ENCODE measurements at places on chromosomes 1 and 21.

GRCh38 chr1:60129911-60130310 lies 56.3 kb upstream of the C1orf87 start:
- DNase-seq, result no peak

- DNase-seq, result no peak
These were observed 80.6 kb upstream of the SLFNL1 start for GRCh38 chr1:41101950-41102607.

DNA sequence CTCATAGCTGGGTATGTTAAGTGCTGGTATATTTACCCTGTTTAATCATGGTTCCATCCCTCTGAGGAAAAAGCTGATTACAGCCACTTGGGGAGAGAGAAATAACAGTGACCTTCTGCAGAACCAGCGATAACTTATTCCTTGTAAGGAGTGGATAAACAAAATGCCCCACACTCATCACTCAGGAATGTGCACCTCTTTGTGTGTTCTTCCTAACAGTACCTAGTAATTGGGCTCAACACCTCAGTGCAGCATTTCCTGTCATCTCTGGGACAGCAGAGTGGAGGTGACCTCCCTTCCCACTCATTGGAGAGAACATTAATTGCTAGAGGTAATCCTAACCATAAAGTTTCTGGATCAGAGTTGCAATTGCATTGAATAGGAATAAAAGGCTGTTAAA lies 112.5 kb upstream of the F3 start:
- DNase-seq, result no peak

DNA sequence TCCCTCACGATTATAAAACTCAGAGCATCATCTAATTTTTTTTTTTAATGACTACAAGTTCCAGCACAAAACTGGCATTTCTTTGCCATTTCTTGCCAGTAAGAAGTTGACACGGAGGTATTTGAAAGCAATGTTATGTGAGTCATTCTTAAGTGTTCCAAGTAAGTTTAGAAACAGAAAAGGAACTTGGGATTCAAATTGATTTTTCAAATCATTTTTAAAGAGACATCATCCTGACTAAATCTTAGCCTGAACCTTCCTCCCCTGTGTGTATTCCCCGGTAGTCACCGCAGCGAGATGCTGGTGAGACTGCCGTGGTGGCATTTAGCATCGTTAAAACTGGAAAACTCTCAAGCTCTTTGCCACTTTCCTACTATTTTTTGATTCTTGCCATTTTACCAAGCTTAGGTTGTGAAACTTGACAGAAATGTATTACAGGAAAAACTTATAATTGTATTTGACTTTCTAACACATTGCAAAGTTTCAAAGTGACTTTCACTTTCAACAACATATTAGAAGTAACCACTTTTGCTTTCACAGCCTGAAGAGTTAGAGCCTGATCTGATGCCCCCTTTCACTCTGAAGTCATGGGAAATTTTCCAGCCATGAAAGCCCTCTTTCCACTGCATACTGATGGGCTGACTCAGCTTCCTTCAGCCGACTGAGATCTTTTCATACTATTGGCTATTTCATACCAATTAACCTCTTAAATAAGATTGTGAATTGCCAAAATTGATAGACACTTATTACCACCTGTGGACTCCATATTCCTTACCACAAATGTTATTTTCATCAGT lies 61.4 kb downstream of the OLFML2B start:
- DNase-seq, result no peak

DNA sequence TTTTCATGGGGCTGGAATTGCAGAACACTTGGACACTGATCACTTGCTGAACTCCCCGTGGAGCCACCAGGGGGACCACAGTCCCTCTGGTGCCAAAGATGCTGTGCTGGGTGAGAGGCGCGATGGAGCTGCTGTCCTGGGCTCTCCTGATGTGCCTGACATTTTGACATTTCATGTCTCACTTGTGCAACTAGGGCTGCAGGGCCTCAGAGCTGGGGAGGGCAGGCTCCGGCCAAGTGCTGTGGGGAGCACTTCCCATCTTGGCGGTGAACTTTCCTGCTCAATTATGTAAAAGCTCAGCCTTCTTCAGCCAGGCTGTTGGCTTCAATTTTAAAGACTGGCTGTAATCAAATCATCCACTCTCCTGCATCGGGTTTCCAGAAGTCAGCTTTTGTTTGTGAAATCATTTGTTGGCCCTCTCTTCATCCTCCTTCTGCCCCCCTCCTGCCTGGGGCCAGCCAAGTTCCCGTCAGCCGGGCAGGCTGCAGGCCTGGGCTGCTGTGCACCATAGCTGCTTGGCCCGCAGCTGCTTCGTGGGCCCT lies 36.8 kb downstream of the KCNAB2 start:
- DNase-seq, result no peak

DNA sequence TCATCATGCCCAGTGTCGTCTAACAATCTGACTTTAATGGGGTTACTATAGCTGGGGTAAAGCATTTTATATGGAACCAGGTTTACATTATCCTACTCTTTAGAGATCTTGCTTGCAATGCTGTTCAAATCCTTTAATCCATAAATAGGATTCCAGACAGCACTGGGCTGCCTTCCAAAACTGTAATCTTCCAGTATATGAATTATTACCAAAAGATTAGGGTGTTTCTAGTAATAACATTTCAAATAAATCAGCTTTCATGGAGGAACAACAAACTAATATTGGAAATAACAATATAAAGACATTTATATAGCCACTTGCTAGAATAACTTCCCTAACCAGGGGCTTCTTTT lies 88.6 kb upstream of the PLXNA2 start:
- DNase-seq, result no peak

GRCh38 chr1:218361298-218362065 lies 16.3 kb downstream of the TGFB2 start:
- no peak for DNase-seq

DNA sequence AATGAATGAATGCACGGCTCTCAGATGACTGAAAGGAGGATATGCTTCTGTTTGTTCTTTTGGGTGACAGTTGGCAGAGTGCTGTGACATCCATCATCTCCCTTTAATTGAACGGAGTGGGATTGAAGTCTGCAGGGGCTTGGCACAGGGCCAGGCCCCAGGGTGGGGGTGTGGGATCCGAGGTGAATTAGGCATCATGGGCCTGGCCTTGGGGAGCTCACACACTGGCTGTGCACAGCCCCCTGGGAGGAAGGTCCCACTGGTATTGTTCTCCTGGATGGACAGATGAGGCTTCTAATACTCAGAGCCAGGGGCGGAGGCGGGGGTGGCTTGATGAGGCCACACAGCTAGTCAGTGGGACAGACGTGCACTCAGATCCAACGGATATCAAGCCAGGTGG lies 19.3 kb downstream of the EPHB2 start:
- no peak for DNase-seq

GRCh38 chr1:233446935-233447334 lies 119.4 kb downstream of the MAP3K21 start:
- DNase-seq, result no peak

- DNase-seq, result no peak
These were observed 13.7 kb downstream of the PPP1R12B start for GRCh38 chr1:202362212-202362611.

- DNase-seq, result no peak
These were observed 1067.9 kb downstream of the BRINP3 start for GRCh38 chr1:189409774-189410173.

DNA sequence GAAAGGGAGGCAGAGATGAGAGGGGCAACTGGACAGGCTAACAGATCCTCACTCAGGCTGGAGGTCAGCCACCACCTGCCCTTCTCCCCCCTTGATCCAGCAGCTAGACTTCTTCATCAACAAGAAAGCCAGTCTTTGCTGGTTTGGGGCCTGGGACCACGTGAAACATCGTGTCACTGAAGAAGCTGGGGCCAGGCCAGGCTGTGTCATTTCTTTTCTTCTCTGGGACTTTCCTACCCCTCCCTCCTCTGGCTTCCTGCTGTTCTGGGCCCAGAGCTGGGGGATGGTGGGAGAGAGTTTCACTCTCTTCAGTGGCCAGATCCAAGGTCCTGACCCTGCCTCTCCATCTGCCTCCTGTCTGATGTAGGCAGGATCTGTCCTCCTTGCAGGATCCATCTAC lies 18.1 kb upstream of the SLC26A9 start:
- no peak for DNase-seq

DNA sequence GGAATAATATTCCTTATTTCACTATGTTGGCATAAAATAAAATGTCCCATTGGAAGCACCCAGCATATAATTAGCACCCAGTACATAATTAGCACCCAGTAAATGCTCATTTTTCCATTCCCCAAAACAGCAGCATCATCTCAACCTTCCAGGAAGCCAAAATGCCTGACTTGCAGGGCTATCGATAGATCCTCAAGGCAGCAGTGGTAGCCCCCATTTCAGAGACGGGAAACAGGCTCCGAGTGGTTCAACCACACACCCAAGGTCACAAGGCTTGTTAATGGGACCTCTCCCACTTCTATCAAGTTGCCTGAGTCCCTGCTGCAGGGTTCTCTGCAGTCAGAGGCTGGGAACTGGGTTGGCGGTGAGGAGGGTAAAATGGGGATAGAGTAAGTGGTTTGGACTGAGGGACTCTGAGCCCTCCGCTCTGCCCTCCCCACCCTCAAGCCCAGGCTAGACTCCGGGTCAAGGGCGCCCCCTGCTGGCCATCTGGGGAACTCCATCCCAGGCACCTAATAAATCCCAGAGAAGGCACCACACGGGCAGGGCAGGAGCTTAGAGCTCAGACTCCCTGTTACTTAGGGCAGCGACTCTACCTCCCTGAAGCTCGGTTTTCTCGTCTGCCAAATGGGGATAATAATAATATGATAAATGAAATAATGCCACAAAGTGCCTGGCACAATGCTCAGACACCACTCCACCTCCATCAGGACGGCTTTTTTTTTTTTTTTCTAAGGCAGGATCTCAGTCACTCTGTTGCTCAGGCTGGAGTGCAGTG lies 21.9 kb upstream of the LAPTM5 start:
- peak; percentile 84 for DNase-seq

DNA sequence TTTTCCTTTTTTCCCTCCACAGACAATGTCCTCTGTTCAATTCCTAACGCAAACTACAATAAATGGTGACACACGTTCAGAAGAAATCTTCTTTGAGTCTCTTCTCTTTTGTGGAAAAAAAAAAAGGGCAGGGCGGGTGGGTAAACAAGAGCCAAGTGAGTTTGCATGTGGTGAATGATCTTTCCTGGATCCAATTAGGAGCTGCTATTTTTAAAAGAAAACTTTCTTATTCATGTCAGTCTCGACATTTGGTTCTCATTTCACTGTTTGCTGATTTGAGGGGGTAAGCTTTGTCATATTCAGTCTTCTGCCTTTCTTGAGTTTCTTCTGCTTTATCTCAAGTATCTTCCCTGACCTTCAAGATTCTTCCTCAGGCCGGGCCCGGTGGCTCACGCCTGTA lies 29.2 kb upstream of the KIF1B start:
- DNase-seq, result no peak

DNA sequence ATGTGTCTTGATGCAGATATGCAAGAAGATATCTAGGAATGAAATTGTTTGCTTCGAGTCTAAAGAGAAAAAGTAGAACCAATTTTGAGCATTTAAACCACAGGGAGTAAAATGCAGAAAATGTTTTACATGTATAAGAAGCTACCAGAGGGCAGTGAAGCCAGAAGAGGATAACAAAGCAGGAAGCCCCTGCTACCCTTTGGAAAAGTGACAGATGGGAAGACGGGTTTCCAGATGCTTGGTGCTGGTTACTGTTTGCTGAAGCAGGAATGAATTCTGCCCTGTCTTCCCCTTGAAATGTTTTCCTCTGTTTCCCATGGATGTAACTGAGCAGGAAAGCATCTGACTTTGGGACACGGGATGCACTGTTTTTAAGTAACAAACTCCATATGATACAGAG lies 822.2 kb downstream of the MRPL39 start:
- DNase-seq, result no peak

DNA sequence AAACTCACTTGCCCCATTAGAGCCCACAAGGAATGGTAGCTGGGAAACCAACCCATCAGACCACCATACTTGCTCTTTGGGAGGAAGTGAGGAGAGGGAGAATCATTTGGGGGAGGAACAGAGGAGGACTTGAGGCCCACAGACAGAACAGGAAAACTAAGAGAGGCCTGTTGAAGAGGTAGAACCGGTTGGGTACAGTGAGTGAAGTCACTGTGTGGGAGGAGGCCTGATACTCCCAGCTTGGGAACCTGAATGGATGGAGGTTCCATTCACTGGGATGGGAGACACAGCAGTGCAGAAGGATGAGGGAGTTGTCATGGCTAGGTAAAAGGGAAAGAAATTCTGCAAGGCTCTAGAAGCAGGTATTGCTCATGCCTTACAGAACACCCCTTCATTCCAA lies 63.4 kb upstream of the PSEN2 start:
- DNase-seq, result no peak

GRCh38 chr21:36917471-36918158 lies 48.9 kb downstream of the HLCS start:
- no peak for DNase-seq

- DNase-seq, result no peak
These were observed 1412.7 kb downstream of the KCNT2 start for GRCh38 chr1:195195423-195196057.

GRCh38 chr1:210822932-210823331 lies 311.0 kb downstream of the KCNH1 start:
- no peak for DNase-seq

GRCh38 chr21:26136671-26137070 lies 33.9 kb downstream of the APP start:
- DNase-seq, result no peak

- DNase-seq, result no peak
These were observed 158.2 kb upstream of the IRF2BP2 start for GRCh38 chr1:234768171-234768568.

- no peak for DNase-seq
These were observed 50.7 kb downstream of the KLHDC7A start for GRCh38 chr1:18531503-18531845.

- no peak for DNase-seq
These were observed 170.2 kb downstream of the PLPP3 start for GRCh38 chr1:56409112-56409691.

DNA sequence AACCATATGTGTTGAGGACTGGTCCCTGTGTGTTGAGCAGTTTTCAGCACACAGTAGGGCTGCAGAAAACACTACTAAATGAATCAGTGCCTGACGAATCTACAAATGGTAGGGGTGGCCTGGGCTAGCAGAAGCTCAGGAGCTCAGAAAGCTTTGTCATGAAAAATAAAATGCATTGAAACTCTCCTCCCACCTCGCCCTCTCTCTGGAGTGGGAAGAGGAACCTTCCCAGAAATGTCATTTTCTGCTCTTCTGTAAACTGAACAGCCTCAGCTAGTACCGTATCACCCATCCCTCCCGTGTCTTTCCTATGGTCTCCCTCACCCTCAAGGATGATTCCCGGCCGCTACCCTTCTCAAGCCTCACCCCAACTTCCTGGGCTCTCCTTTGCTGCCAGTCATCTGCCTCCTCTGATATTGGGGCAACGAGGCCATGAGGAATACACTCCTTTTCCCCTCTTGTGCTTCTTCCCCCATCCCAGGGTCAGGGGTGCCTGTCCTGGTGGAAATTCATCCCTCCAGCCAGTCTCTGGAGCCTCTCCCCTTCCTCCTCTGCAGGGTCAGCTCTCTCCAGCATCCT lies 734.5 kb downstream of the PTPRU start:
- no peak for DNase-seq

All from activated CD4-positive, CD25-positive, alpha-beta regulatory T cell treated with anti-CD3 and anti-CD28 coated beads, Interleukin-2, amount 50 U/mL, for 16 hours (primary cell).